ENCODE measurements at places on chromosomes 11 and 22.

DNA sequence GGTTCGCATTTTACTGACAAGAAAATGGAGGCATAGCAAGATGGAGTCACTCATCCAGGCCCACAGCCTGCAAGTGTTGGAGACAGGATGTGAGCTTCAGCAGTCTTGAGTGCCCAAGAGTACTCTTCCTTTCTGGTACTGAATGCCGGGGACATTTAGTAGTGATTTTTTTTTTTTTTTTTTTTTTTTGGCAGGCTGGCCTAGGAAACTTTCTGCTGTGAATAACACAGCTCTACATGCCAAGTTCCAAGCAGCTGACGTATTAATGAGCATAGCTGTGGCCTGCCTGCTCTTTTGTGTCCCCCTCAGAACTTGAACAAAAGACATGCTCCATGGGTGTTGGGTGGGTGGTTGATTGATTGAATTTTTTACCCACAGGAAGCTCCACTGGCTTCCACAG lies 195.5 kb upstream of the CADM1 start:
- DNase-seq, result no peak

DNA sequence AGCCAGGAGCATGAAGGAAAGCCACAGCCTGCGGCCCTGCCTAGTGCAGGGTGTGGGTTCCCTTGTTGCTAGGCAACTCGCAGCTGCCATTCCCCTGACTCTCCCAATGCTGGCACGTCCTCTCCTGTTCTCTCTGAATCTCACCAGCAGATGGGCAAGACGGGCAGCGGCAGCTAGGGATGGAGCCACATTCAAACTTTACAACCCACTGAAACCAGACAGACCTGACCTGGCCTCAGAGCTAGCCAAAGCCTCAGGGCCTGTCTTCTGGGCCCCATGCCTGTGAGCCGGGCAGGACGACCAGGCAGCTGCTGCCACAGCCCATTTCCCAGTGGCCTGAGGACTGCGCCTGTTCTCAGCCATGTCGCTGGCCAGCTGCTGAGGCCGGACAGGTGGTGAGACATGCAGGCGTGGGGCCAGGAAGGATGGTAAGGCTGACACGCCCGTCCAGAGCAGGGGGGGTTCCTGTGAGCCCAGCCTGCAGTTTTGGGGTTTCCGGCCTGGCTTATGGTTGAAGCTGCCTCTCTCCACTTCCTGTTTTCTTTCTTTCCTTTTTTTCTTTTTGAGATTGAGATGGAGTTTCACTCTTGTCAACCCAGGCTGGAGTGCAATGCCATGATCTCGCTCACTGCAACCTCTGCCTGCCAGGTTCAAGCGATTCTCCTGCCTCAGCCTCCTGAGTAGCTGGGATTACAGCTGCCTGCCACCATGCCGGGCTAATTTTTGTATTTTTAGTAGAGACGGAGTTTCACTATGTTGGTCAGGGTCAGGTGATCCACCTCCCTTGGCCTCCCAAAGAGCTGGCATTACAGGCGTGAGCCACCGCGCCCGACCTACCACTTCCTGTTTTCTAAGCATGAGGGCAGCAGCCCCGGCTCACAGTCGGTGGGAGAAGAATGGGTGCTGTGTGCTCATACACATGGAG lies 4.1 kb downstream of the SUN2 start:
- peak; percentile 82 for DNase-seq

DNA sequence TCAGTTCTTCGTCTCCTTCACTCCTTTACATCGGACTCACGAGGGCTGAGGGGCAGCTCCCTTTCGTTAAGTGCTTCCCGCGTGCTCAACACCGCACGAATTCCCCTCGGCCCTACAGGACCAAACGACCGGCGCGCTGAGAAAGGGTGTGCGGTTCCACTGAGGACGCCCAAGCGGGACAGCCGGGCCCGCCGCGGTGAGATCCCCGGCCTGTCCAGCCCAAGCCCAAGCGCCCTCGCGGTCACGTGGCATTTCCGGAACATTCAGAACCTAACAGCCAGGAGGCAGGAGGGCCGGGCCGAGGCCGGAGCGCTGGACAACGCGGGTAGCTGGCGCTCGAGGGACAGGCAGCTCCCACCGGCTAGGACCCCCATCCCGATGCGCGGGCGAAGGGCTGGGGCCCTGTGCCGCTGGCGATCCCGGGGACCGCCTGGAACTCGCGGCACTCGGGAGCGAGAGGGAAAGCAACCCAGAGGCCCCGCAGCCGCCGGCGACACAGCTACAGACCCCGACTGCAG lies 737 bp upstream of the STIP1 start:
- DNase-seq, result peak; percentile 78

DNA sequence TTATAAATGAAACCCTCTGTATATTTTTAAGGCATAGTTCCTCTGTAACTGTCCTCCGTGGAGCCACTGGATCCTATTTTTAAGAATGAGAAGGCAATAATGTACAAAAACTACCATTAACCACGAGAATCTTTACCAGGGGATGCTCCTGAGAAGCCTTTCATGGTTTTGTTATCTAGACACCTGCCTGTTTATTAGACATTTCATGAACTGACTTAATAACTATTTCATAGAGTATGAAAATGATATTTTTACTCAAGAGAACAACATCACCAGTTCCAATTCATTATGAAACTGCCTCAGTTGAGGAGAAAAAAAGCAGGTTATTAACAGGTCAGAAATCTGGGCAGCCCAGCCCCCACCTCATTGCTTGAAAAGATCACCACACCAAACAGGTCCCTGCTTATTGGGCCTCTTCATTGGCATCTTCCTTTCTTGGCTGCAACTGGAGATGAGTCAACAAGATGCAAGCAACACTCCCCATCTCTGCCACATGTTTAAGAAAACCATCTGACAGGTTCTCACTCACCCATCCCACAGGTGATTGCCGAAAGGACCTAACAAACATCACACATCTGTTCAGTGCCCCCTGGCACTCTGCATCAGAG lies 27.8 kb downstream of the ETS1 start:
- DNase-seq, result no peak

- DNase-seq, result no peak
Measured at GRCh38 chr11:79269611-79270307, 171.1 kb downstream of the TENM4 start.

- no peak for DNase-seq
Measured at GRCh38 chr11:125251956-125252355, 87.4 kb downstream of the PKNOX2 start.

GRCh38 chr11:7019500-7020182 lies 505 bp downstream of the ZNF214 start:
- DNase-seq, result no peak

- no peak for DNase-seq
Measured at GRCh38 chr11:71335371-71335770, 83.0 kb upstream of the SHANK2 start.

DNA sequence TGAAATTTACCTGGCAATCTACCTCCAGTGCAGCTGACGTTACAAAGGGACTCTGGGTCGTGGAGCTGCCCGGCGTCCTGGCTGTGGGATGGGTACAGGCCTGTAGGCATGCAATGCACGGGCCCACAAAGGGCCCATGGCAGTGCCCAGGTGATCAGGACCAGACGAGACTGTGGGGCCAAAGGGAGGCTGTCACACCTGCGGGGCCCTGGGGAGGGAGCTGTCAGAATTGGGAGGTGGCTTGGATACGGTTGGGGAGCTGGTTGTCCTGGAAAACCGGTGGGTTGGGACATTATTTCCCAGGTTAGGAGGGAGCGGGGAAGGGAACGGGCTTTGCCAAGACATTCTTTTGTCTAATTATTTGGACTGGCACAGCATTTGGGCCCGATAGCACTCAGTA lies 958.5 kb downstream of the BRD1 start:
- DNase-seq, result no peak

GRCh38 chr11:6633422-6634408 lies 14.5 kb upstream of the TPP1 start:
- DNase-seq, result no peak

DNA sequence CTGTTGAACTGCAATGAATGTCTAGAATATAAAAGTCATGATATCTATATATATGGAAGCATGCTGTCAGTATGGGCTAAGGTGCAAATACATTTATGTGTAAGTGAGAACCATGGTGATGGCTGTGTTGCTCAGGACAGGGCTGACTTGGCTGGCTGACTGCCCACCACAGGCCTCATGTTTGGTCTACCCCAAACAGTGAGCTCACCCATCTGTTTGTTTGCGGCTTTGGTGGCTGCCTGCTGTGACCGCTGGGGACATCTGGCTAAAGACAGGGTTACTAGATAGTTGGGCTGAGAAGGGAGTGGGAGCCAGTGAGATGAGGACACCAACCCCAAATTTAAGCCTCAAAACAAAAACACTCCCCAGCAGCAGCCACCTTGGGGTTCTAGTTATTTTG lies 6.3 kb downstream of the CD44 start:
- DNase-seq, result peak; percentile 16

DNA sequence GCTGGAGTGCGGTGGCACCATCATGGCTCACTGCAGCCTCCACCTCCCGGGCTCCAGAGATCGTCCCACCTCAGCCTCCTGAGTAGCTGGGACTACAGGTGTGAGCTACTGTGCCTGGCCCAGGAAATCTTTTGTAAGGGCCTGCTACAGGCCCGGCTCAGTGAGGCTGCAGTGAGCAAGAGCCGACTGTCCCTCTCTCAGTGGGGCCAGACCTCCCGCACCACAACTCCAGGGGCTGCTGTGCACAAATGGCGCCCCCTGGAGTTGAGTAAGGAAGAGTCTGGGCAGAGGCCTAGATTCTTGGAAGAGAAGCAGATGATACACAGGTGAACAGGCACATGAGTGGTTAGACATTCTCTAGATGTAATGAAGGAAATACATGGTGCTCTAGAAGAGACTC lies 7.0 kb downstream of the SERHL2 start:
- peak; percentile 13 for DNase-seq

DNA sequence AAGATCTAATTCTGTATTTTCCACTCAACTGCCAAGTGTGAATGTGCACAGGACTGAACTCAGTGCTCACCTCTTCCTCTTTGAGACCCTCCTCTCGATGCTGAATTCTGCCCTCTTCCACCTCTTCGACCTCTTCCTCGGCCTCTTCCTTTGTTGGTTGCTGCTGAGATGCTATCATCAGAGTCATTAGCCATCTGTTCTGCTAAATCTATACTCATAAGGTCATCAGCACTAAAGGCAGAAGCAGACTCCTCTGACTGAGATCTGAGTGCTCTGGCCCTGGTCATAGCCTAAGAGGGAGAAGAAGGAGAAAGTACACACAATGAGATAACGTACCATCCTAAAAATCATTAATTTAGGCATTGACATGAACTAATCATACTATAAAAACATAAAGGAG lies 45.9 kb upstream of the GPR83 start:
- no peak for DNase-seq

DNA sequence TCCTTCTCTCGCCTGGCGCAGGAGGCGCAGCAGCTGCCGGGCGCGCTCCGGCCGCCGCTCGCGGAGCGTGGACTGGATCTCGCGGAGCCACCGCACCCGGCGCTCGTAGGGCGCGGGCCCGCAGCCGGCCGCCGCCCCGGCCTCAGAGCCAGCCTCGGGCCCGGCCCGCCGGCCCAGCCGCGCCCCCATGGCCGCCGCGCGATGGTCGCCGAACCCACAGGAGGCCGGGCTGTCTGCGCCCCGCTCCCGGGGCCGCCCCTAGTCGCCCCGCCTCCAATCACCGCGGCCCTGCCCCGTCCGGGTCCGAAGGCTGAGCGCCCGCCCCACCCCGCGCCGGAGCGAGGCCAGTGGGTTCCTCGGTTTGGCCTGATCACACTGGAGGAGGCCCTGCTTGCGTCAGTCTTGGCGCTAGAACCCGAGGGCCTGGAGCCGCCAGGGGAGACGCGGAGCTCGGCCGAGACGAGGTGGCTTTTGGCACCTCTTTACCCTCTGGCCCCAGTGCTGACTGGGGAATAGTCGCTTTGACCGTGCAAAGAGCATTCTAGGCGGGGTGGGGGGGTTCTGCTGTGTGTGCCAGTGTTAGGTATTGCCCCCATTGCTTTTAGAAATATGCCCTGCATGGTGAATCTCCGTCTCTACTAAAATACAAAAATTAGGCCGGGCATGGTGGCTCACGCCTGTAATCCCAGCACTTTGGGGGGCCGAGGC lies at the start of gene LRRC75B:
Gene LRRC75B, minus strand, starts transcription at position 223 of the 708 bp plus-strand sequence. Its CDS starts 34 bp downstream, at position 189.
- DNase-seq, result peak; percentile 72

DNA sequence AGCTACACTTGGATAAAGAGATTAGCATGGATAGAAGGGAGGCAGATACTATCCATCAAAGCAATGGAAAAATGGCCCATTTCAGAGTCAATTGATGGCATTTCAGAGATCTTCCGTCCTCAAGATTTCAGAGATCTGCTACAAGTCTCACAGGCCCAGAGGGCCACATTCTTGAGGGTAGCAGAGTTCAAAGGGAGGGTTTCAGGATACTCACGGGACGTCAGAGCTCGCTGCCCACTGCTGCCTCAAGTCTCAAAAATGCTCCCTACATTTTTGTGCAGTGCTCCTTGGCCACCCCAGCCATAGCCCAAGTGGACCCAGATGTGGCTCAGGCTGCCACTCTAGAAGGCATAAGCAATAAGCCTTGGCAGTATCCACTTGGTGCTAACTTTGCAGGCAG lies 24.9 kb downstream of the RTL6 start:
- DNase-seq, result no peak

DNA sequence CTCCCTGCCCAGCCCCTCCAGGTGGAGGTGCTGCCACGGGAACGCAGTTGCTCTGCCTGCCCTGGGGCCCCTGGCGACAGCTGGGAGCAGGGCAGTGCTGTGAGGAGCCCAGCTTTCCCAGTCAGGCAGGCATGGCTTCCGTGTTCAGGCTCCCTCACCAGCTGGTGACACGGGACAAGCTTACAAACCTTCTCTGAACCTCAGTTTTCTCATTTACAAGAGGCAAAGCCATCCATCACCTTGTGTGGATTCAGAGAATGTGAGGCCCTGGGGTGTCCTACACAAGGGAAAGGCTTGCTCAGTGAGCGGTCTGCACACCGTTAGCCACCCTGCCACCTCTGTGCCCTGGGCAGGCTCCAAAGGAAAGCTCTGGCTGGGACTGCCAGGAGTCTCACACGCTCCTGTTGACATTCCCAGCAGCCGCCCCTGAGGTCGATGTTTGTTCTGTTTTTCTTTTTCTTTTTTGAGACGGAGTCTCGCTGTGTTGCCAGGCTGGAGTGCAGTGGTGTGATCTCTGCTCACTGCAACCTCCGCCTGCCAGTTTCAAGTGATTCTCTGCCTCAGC lies 23.5 kb downstream of the SUN2 start:
- no peak for DNase-seq

- no peak for DNase-seq
Measured at GRCh38 chr11:63844836-63845235, 5.9 kb downstream of the MARK2 start.

- no peak for DNase-seq
Measured at GRCh38 chr11:74777877-74778276, 29.2 kb downstream of the RNF169 start.

- DNase-seq, result no peak
Measured at GRCh38 chr11:3994030-3994640, 100.5 kb upstream of the RRM1 start.

DNA sequence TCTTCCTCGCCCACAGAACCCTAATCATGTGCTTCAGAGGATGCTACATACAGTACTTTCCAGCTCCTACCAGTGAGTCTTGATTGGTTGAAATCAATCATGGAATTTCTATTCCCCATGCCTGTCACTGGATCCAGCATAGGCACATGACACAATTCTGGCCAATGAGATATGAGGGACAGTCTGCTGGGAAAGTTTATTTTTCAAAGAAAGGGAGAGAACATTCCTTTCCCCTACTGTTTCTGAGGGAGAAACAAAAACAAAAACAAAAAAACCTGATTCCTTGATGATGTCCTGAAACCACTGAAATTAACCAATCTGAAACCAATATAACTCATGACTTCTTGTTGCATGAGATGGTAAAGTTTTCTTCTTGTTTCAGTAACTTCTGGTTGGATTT lies 3.3 kb upstream of the RCN1 start:
- peak; percentile 55 for DNase-seq

All from inflammatory macrophage treated with lipopolysaccharide for 4 hours (primary cell).